Stimulated activated CD8-positive, alpha-beta memory T cell treated with anti-CD3 and anti-CD28 coated beads, Interleukin-7, amount 100 ng/mL, for 1 hour (primary cell): ENCODE measurements at places on chromosomes 2 and 18.

- no peak for DNase-seq
Observed at GRCh38 chr2:158319269-158319668, 137.3 kb downstream of the CCDC148 start.

- no peak for DNase-seq
Observed at GRCh38 chr18:32769071-32769585, 3.7 kb downstream of the KLHL14 start.

GRCh38 chr18:30676053-30676480 is 366.5 kb downstream of the DSC3 start:
- DNase-seq, result no peak

DNA sequence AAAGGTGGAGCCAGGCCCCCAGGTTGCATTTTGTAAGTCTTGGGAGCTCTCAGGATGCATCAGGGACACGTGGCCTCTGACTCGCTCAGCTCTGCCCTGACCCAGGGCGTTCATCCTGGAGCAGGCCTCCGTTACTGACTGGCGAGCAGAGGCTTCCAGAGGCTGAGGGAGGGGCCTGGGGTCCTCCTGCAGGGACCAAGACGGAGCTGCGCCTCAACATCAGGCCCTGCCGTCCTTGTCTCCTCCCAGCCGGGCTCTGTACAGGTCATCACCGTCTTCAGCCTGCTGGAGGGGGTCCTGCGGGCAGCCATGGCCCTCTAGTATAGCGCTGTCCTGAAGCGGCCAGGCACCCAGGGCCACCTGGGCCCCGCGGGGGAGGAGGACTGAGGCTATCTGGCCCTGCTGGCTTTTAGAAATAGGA is 10.2 kb upstream of the ALPP start:
- DNase-seq, result no peak

DNA sequence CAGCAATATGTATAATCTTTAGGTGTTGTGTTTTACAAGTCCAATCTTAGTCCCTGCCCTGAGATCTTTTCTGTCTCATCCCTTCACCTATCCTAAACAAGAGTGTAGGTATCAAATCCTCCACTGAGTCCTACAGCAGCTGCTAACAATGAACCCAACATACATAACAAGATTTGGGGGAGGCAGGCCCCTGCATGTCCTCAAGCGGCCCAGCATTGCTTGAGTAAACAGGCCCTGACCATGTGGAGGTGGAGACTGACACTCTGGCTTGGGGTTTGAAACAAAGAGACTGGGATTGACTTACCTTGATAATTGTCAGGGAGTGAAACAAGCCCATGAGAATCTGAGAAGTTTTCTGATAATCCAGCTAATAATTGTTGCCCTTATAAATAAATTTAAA is 213.4 kb downstream of the STK39 start:
- no peak for DNase-seq

DNA sequence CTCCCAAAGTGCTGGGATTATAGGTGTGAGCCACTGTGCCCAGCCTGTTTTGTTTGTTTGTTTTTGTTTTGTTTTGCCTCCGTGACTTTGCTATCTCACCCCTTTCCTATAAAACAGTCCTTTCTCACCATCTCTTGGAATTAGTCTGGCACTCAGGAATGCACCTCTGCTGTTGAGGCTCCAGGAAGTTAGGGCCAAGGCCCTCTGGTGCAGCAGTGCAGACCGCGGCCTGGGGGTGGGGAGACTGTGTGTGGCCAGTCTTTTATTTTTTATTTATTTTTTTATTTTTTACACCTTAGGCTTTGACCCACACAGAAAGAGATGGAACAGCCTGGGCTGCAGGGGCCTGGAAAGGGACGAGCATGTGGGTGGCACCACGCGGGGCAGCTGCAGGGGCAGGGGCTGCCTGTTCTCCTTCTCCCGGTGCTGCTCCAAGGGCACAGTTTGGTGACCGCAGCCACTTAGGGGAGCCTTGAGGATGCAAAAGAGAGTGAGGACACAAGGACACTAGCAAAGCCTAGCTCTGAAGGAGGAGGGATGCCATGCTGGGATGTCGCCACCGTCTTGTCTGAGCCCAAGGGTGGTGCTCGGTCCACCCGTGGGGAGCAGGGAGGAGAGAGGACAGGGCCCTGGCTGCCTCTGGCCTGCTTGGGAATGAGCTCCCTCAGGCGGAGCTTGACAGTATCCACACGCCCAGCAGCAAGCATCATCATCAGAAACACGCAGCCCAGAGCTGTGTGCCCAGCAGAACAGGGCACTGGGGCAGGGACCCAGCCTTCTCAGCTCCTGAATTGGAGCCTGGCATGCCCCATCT is 19.4 kb upstream of the ALPI start:
- DNase-seq, result no peak

DNA sequence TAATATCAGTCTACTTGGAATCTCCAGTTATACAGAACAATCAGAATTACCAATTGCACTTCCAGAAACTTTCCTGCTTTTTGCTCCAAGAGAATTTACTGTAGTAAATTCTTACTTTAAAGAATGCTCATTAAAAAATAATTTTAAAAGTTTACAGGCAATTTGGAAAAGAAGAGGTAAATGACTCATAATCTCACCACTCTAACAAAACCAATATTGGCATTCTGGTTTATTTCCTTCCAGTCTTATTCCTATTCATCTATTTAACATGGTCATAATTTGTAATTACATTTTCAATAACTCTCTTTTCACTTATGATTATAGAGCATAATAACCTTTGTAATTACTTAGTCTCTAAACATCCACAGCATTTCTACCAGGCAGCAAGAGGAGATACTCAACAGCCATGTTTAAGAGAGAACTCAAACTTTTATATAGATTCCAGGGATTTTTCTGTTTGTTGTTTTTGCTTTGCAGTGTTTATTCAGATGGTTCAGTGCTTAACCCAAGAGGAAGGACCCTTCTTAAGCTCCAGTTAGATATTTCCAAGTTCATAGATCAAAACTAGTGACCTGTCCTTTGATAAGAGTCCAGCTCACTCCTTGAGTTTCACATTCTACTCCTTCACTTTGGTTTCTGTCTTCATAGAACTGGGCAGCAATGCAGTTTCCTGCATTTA is 464.7 kb downstream of the TXNL1 start:
- DNase-seq, result no peak

GRCh38 chr2:135037831-135038230 is 9.4 kb downstream of the MAP3K19 start:
- DNase-seq, result no peak

DNA sequence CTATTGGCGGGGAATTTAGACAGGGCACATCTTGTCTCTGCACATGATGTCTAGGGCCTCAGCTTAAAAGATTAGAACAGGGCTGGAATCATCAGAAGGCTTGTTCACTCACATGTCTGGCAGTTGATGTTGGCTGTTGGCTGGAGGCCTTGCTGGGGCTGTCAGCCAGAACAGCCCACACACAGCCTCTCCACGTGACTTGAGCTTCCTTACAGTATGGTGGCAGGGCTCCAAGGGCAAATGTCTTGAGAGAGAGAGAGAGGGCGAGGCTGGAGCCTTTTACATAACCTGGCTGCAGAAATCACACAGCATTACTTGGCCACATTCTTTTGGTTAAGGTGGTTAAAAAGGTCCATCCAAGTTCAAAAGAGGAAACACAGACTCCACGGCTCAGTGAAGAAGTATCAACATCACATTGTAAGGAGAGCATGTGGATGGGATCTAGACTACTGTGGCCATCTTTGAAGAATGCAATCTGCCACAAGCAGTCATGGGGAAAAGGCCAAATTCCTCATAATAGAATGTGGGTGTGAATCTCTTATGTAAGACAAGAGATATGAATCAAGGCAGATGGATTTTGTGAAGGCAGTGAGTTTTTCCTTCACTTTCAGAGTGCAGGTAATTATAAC is 30.4 kb downstream of the SRSF7 start:
- no peak for DNase-seq

GRCh38 chr2:121218386-121218938 is 66.5 kb downstream of the TFCP2L1 start:
- DNase-seq, result no peak
